Activated CD8-positive, alpha-beta T cell treated with anti-CD3 and anti-CD28 coated beads, Interleukin-2, amount 10 ng/mL, durations not matched to agents 7 days and 5 days (primary cell): ENCODE measurements at places on chromosomes 7 and 10. TPM values are rescaled to one million over a fixed set of nuclear protein-coding genes. Genes with fewer than 3 reads are reported as not detected.

CDK14 gene
- not detected for total RNA-seq

KLLN gene
- 0.79 TPM for total RNA-seq

GRCh38 chr7:14690075-14690474, 212.5 kb downstream of the DGKB start:
- no peaks in the 10 kb centered on the region for H3K36me3 ChIP-seq
- H3K27ac ChIP-seq = no peak overlapping the region
- H3K4me1 ChIP-seq = no peaks in the 10 kb centered on the region
- no peak for DNase-seq

GRCh38 chr7:41375582-41375981, 327.3 kb downstream of the INHBA start:
- no peak for DNase-seq
- H3K27me3 ChIP-seq = no peaks in the 10 kb centered on the region
- H3K4me3 ChIP-seq = no peak overlapping the region
- no peaks in the 10 kb centered on the region for H3K36me3 ChIP-seq
- no peaks in the 10 kb centered on the region for H3K4me1 ChIP-seq

OR2A1 gene
- total RNA-seq = not detected

GRCh38 chr7:85103357-85103756, 83.5 kb downstream of the SEMA3D start:
- H3K36me3 ChIP-seq = no peaks in the 10 kb centered on the region
- no peaks in the 10 kb centered on the region for H3K27me3 ChIP-seq
- H3K4me3 ChIP-seq = no peak overlapping the region
- no peaks in the 10 kb centered on the region for H3K4me1 ChIP-seq
- H3K27ac ChIP-seq = no peak overlapping the region

FAM131B gene
- total RNA-seq = 2.2 TPM

GRCh38 chr10:6215241-6215640, 12.5 kb downstream of the PFKFB3 start:
- no peak overlapping the region for H3K27ac ChIP-seq
- H3K4me1 ChIP-seq = peaks cover 7% of the 10 kb centered on the region
- no peaks in the 10 kb centered on the region for H3K27me3 ChIP-seq

DNA sequence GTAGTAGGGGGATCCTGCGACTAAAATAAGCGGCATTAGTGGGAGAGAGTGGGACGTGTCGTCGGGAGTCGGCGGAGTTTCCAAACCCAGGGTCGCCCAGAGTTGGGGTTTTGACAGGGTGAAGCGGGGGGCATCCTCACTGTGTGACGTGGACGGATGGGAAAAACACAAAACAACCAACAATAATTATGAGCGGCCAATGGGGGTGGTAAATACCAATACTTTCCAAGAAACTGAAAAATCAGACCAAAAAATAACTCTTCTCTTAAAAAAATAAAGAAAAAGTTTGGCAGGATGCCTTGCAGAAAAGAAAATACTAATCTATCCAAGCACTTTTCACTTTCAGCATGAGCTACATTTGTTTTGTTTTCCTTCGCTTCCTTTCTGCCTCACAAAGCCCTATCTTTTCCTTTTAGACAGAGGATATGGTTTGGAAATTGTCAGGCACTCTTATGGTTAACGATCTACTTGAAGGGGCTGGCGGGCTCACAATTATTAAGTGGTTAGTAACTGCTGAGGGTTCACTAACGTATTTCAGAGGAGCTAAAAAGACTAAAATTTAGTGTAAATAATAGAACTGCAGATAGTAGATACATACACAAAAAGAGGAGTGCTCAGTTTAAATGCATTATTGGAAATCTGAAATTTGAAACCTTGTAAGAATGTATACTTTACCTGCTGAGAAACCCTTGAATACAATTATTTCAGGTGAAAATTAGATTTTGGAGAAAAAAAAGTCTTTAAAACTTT, 802 bp upstream of the CDK6 start:
- no peak for DNase-seq
- peak overlapping the region; percentile 88 for H3K4me3 ChIP-seq
- H3K4me1 ChIP-seq = peaks cover 5% of the 10 kb centered on the region
- H3K27ac ChIP-seq = peak overlapping the region; percentile 64
- H3K36me3 ChIP-seq = peaks cover 17% of the 10 kb centered on the region

EEPD1 gene
- 2.6 TPM for total RNA-seq

- H3K4me1 ChIP-seq = peaks cover 53% of the 10 kb centered on the region
- H3K27me3 ChIP-seq = no peaks in the 10 kb centered on the region
- H3K36me3 ChIP-seq = peaks cover 31% of the 10 kb centered on the region
Observed at GRCh38 chr10:61992059-61992460, 90.6 kb downstream of the ARID5B start.

DNA sequence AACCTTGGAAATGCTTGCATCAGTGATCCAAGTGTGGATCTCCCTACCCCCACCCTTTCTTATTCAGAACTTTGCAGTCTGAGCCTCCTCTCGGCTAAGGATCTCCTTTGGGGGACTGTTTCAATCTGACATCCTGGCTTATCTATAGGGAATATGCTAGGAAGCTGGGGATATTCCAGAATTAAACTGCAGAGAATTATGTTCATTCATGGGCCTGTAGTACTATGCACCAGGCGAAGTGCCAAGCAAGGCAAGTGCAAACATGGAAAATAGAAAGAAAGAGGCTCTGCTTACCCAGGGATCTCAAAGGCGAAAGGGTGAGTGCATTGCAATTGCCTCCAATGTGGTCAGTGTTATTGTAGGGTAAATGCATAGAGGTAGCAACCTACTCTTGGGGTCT, 96.5 kb downstream of the CACNB2 start:
- no peaks in the 10 kb centered on the region for H3K4me1 ChIP-seq
- no peak for DNase-seq
- H3K36me3 ChIP-seq = no peaks in the 10 kb centered on the region

DNA sequence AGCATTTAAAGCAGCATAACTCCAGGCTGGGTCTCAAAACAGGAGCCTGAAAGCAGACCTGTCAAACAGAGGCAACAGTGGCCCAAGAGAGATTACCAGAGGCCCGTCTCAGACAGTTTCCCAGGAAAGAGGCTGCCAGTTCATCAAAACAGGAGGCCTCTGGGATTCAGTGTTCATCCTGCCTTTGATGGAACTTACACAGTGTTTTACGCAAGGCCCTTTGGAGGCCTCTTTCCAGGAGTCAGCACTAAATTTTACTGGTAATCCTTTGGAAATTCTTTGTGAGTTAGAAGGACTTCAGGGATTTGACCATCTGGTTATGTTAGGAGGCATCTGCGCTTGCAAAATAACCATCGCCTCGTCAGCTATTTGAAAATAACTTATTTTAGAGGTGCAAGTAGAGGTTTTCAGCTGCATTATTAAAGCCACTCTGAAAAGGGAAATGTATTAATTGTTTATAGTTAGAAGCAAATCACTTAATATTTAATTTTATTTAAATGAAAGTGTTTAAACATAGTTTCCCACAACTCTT, 501.2 kb upstream of the COBL start:
- no peaks in the 10 kb centered on the region for H3K27me3 ChIP-seq
- H3K27ac ChIP-seq = no peak overlapping the region
- no peak overlapping the region for H3K4me3 ChIP-seq
- DNase-seq = no peak
- H3K4me1 ChIP-seq = no peaks in the 10 kb centered on the region

NOC3L gene
- total RNA-seq = 21.6 TPM

DNA sequence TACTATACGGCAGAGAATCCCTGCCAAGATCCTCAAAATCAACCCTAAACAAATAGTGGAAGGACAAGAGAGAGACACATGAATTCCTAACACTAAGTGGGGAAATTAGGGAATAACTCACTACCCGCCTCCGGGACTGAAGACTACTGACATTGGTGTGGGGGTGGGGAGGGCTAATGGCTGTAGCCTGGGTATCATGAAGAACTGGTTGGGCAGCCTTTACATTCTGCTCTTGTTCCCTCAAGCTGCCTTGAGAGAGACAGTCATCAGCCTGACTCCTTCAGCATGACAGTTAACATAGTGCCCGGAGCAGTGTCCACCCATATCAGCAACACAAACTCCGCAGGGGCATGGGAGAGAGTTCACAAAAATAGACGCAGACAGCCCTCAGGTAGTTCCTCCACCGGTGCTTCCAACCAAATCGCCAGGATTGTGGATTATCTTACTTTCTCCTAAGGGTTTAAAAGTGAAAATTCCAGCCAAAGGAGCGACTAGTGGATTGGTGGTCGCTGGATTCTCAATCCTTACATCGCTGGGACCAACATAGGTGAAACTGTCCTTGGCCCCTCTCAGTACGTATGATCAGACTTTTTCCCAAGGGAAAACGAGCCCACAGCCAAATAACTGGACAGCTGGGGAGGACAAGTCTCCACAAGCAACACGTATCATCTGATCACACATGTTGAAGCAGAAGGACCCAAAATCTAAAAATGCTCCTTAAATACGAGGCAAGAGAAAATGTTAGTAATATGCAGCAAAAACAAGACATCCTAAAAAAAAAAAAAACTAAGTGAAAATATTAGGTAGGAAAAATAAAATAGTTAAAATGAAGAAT, 22.6 kb downstream of the TMEM254 start:
- DNase-seq = no peak
- H3K36me3 ChIP-seq = no peaks in the 10 kb centered on the region
- no peak overlapping the region for H3K4me3 ChIP-seq
- H3K4me1 ChIP-seq = no peaks in the 10 kb centered on the region
- H3K27me3 ChIP-seq = peaks cover 2% of the 10 kb centered on the region

DNA sequence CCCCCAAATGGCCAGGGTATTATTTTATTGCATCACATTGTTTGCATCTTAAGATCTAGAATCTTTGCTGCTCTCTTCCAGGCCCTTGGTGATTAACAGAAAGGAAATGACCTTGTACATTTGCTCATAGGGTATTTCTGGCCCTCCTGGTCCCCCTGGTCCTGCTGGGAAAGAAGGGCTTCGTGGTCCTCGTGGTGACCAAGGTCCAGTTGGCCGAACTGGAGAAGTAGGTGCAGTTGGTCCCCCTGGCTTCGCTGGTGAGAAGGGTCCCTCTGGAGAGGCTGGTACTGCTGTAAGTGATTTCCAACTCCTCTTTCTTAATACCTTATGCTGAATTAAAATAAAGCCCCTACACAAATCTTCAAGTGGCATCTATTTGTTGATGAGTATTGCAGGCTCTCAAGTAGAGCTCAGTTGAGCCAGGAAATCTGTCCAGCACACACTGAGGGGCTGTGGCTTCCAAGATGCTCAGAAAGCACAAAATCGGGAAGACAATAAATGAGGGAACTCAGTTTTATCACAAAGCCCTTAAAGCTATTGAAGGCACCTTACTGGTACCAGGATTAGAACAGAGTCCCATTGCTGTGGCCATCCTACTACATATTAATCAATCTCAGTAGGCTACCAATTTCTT, 28.2 kb downstream of the COL1A2 start:
- no peak for DNase-seq
- no peak overlapping the region for H3K27ac ChIP-seq
- no peaks in the 10 kb centered on the region for H3K27me3 ChIP-seq
- H3K4me3 ChIP-seq = no peak overlapping the region
- H3K4me1 ChIP-seq = no peaks in the 10 kb centered on the region
- no peaks in the 10 kb centered on the region for H3K36me3 ChIP-seq

DNA sequence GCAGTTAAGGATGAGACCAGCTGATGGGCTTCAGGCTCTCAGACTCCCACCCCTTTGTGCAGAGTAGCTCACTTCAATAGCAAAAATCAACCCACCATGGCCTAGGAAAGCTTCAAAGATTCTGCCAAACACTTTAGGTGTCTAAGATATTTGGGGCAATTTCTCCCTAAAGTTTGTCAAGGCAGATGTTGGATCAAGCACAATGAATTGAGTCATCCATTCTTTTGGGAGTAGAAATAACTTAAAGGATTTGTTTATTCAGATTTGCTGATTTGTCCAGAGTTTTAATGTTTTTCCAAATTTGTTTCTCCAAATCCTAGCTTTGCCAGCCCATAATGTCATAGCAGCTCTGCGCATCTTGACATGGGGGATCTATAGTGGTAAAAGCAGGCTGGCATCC, 855.1 kb downstream of the LRMDA start:
- H3K27me3 ChIP-seq = no peaks in the 10 kb centered on the region
- no peak for DNase-seq
- no peak overlapping the region for H3K4me3 ChIP-seq
- no peaks in the 10 kb centered on the region for H3K4me1 ChIP-seq

GRCh38 chr7:16562456-16563220, 36.0 kb downstream of the LRRC72 start:
- no peaks in the 10 kb centered on the region for H3K27me3 ChIP-seq
- no peak overlapping the region for H3K4me3 ChIP-seq
- no peaks in the 10 kb centered on the region for H3K36me3 ChIP-seq
- H3K4me1 ChIP-seq = peaks cover 21% of the 10 kb centered on the region
- no peak for DNase-seq

DNA sequence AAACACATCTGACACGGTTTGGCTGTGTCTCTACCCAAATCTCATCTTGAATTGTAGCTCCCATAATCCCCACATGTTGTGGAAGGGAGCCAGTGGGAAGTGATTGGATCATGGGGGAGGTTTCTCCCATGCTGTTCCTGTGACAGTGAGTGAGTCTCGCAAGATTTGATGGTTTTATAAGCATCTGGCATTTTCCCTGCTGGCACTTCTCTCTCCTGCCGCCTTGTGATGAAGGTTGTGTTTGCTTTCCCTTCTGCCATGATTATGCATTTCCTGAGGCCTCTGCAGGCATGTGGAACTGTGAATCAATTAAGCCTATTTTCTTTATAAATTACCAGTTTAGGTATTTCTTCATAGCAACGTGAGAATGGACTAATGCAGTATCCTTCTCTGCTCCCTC, 5.9 kb upstream of the HTR5A start:
- no peaks in the 10 kb centered on the region for H3K4me1 ChIP-seq
- no peaks in the 10 kb centered on the region for H3K36me3 ChIP-seq
- no peak overlapping the region for H3K4me3 ChIP-seq

DNA sequence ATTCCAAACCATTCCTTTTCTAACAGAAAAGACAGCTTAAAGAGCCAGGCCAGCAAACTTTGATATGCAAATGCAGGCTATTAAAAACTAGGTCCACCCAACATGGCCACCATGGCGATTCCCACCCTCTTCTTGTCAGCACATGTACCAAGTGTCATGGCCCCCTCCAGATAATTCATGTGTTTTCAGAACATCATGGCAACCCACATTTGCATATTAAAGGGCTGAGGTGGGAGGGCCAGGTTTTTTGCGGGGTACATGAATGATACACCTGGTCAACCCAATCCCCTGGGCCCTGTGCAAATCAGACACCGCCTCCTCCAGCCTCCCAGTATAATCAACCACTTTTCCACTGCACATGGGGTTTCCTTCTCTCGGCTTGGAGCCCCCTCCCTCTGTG, 965 bp upstream of the ERVW-1 start:
- no peaks in the 10 kb centered on the region for H3K27me3 ChIP-seq
- no peaks in the 10 kb centered on the region for H3K4me1 ChIP-seq
- no peak overlapping the region for H3K4me3 ChIP-seq
- H3K36me3 ChIP-seq = no peaks in the 10 kb centered on the region

DNA sequence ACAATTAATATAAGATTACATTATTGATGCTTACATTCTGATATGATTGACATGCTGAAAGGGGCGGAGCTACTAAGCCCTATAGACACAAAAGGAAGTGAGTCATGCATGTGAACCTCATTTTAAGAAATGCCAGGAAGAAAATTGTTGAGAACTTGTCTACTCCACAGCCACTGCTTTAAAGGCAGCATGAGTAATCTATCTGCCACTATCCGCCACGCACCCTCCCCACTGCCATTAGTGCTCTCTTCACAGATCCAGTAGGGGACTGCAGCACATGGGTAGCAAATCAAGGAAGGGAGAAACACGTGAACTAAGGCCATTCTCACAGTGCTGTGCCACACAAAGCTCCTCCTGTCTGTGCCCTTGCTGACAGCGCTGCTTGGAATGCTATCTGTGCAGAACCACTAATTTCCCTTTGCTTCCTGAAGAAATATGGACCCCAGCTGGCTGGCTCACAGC, 524.8 kb downstream of the GRM8 start:
- no peak overlapping the region for H3K4me3 ChIP-seq
- no peaks in the 10 kb centered on the region for H3K27me3 ChIP-seq
- H3K36me3 ChIP-seq = no peaks in the 10 kb centered on the region
- DNase-seq = no peak
- H3K4me1 ChIP-seq = no peaks in the 10 kb centered on the region
- no peak overlapping the region for H3K27ac ChIP-seq

IDI2 gene
- total RNA-seq = not detected
